ENCODE measurements at places on chromosomes 6 and 20.

GRCh38 chr20:37702403-37703034, 8.7 kb downstream of the CTNNBL1 start:
- no peak for DNase-seq

DNA sequence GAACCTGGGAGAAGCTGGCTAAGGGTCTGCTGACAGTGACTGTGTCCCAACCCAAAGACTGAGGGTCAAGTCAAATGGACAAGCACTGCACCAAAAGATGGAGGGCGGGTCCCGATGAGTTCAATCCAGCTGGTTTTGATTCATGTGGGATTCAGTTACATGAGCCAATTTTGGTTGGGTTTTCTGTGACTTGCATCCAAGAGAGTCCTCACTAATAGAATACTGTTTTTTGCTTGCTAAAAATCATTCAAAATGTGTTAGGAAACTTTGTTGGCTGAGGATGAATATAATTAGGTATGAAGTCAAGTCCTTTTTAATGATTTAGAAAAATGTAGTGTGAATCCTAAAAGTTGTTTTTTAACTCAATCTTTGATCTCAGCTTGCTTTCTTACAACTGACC, 323.8 kb upstream of the NOX3 start:
- DNase-seq, result no peak

GRCh38 chr6:118680452-118681095, 29.2 kb upstream of the CEP85L start:
- no peak for DNase-seq

- DNase-seq, result no peak
Measured at GRCh38 chr6:46755865-46756264, 9.1 kb downstream of the ANKRD66 start.

GRCh38 chr20:47789081-47789763, 3.9 kb upstream of the SULF2 start:
- DNase-seq, result no peak

DNA sequence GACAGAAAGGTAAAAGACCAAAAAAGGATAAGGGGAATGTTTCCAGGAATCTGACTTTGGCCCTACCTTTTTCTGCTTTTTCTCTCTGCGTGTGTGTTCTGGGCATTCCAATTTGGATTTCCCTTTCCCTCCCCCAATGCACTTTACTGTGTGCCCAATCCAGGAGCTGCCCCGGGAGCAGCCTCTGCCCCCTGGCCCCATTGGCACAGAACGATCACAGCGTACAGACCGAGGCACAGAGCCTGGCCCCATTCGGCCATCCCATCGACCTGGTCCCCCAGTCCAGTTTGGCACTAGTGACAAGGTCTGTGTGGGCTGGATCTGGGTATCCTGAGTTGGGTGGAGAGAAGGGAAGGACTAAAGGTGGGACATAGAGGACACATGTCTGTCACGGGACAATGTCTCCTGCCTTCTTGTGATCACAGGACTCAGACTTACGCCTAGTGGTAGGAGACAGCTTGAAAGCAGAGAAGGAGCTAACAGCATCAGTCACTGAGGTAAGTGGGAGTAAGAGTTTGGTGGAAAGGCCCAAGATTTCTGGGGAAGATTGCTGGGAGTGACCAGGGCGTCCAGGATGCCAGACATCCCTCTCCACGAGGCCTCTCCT, 14.6 kb downstream of the PRRC2A start:
- no peak for DNase-seq

- no peak for DNase-seq
Measured at GRCh38 chr6:169452117-169452868, 198.6 kb upstream of the THBS2 start.

GRCh38 chr6:475314-475713, 83.8 kb downstream of the IRF4 start:
- no peak for DNase-seq

- DNase-seq, result no peak
Measured at GRCh38 chr6:136129365-136129764, 120.7 kb downstream of the MTFR2 start.

DNA sequence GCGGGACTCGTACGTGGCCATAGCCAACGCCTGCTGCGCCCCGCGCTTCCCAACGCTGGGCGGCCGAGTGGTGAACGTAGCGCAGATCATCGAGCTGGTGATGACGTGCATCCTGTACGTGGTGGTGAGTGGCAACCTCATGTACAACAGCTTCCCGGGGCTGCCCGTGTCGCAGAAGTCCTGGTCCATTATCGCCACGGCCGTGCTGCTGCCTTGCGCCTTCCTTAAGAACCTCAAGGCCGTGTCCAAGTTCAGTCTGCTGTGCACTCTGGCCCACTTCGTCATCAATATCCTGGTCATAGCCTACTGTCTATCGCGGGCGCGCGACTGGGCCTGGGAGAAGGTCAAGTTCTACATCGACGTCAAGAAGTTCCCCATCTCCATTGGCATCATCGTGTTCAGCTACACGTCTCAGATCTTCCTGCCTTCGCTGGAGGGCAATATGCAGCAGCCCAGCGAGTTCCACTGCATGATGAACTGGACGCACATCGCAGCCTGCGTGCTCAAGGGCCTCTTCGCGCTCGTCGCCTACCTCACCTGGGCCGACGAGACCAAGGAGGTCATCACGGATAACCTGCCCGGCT, 3.4 kb downstream of the SLC32A1 start:
- no peak for DNase-seq

- DNase-seq, result peak; percentile 64
Measured at GRCh38 chr6:2529211-2529719, 221.5 kb downstream of the MYLK4 start.

GRCh38 chr6:34234667-34235306, 1.9 kb upstream of the HMGA1 start:
- DNase-seq, result no peak

DNA sequence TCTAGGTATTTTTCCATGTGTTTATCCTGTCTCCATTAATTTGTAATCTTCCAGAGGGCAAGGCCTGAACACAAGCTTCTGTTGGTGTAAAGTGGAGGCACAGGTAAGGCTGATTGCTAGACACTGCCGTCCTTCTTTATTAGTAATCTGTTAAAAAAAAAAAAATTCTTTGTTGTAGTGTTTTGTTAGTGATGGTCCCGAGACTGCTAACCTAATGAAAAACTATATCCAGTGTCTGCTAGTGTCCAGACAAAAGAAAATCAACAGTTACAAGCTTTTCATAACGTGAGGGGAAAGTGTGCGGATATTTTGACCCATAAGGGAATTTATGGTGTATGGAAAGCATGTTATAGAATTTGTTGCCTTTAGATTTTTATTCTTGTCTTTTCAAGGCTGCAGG, 4.2 kb upstream of the HIVEP1 start:
- DNase-seq, result no peak

DNA sequence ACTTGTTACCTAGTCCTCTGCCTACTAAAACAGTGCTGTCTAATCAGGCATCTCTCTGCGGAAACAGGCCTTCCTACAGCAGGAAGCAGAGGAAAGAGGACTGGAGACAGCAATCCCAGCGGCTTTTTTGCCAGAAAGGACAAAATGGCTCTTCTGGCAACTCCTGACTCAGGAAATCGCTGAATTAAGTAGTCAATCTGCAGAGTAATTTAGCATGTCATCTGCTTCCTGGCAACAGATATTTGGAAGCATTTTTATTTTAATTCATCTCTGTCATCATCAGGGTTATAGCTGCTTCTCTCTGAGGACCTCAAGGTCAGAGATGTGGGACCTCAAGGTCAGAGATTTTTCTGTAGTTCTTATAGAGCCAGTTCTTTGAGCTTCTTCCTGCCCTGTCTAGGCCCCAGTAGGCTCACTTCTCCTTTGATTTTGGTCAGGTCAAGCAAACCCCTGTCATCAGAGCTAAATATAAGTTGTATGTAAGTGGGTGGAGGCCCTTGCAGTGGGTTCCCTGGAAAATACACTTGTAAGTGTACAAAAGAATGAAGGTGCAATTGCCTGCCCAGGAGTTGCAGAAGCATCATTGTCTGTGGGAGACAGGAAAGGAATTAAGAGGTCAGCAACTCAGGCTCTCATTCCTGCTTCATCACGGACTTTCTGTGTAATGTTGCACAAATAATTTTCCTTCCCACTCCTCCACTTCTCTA, 229.4 kb downstream of the ALDH8A1 start:
- DNase-seq, result no peak

- no peak for DNase-seq
Measured at GRCh38 chr6:92688342-92688741, 731.0 kb downstream of the EPHA7 start.

DNA sequence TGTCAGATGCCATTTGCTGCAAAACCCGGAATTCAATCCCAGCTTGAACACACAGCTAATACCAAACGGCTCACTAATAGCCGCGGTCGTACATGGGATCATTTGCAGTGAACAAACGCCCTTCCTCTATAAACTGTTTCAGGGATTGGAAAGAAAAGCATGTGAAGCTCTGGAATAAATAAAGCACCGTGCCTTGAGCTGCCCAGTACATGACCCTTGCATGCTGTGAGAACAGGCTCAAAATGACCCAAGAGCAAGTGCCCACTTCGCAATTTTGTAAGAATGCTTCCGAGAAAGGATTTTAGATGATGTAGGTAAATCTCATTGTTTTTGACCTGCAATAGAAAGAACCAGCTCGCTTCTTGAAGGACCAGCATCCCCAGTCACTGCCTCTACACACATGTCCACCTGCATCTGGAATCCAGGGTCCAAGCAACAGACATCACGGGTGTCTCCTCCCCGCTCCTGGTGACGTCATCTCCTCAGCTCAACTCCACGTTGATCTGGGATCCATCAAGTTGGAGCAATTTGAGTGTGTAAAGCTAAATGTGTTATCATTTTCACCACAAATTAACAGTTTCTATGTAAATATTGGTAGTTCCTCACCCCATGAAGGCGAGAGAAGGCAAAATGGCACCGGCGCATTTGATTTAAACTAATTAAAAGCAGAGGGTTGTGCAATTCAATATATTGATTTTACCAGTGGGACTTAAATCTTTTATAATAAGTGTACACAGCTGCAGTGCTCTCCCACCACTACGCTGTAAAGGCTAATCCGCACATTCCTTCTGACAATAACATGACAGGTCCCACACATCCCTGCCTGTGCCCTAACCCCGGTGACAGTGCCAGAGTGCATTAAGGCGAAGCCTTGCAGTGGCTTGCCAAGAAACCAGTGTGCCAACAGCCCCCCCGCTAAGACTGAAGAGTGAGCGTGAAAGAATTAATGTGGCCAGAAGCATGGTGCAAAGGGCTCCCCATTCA, 6.2 kb downstream of the BMP7 start:
- DNase-seq, result no peak

DNA sequence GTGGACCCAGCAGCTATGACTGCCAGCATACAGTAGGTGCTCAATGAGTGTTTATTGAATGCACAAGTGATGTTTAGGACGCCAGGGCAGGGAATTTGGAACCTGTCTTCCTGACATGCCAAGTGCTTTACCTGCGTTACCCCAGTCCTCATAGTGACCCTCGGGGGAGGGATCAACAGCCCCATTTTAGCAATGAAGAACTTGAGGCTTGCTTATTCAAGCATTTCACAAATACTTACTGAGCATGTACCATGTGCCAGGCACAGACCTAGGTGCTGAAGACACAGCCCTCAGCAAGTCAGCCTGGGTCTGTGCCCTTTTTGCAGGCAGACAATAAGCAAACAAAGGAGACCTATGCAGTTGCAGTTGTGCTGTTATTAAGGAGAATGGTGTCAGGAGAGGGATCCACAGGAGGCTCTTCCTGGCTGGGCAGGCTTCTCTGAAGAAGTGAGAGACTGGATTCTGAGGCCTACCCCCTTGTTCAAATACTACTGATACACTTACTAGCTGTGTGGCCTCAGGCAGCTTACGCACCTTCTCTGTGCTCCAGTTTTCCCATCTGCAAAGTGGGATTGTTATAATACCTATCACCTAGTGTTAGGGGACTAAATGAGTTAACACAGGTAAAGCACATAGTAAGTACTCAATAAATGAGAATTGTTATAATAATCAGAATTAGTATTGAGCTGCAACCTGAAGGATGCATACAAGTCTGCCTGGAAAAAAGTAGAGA, 39.8 kb downstream of the TTLL9 start:
- DNase-seq, result no peak

GRCh38 chr6:20058912-20059311, 153.4 kb downstream of the MBOAT1 start:
- DNase-seq, result no peak

- no peak for DNase-seq
Measured at GRCh38 chr6:89610149-89610642, 28.4 kb downstream of the LYRM2 start.

DNA sequence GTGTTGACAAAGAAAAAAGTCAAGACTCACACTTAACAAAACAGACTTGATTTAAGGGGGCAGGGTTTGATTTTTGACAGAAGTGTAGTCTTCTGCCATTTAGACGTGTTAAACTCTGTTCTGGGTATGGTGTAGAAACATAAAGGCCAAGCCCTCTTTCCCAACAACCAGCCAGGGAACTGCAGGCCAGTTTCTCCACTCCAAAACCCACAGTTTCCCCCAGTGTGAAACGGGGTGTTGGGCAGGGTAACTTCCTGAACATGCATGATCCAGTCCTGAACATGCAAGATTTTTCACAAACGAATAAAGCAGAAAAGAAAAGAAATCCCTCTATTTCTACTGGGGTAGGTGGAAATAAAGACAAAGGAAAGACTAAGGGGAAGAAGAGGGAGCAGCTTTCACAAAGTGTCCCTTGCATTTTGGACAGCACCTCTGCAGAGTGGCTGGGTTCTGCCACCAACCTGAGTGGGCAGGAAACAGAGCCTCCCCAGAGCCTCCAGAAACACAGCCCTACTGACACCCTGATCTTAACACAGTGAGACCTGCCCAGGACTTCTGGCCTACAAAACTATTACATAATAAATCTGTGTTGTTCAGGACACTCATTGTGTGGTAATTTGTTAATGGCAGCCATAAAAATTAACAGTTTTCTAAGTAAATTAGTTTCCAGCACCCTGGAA, 7.5 kb downstream of the APMAP start:
- DNase-seq, result no peak

DNA sequence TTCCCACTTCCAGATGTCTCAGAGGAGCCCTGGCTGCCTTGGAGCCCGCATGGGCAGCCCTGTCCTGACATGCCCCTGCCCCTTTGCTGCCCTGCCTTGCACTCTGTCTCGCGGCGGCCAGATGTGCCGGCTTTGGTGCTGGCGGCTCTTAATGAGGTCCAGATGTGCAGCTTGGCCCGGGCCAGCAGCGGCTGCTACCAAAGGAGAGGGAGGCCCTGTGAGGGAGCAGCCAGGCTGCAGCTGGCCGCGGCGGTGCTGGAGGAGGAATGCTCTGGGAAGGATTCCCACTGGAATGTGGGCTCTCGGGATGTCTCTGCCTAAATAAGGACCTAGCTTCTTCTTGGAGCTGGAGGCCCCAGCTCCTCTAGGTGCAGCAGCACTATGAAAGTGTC, 72.4 kb downstream of the FGD2 start:
- no peak for DNase-seq

DNA sequence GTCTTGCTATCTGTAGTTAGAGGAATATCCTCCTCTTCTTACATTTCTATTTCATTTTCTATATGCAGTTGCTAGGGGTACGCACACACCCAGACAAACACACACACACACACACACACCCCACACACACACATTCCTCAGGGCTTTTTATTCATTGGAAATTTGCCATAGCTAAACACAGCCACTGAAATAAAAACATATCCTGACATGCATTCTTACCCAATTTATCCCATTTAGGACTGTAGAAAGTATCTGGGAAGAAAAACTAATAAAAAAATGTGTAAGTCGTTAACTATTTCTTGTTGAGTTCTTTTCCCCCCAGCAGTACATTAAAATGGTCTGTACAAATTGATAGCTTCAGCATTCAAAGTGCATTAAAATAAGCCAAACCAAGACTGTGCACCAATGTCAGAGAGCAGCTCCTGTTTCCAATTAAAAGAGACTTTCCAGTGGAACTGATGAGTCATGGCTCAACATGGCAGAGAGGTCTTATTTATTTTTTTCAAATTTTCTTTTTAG, 357.9 kb upstream of the AGPAT4 start:
- DNase-seq, result no peak

- no peak for DNase-seq
Measured at GRCh38 chr6:163635315-163635714, 220.8 kb downstream of the QKI start.

Measured in vagina (tissue), 2 donors.